ENCODE measurements at places on chromosomes 3 and 15. TPM values are rescaled to one million over a fixed set of nuclear protein-coding genes. Genes with fewer than 3 reads are reported as not detected.

DNA sequence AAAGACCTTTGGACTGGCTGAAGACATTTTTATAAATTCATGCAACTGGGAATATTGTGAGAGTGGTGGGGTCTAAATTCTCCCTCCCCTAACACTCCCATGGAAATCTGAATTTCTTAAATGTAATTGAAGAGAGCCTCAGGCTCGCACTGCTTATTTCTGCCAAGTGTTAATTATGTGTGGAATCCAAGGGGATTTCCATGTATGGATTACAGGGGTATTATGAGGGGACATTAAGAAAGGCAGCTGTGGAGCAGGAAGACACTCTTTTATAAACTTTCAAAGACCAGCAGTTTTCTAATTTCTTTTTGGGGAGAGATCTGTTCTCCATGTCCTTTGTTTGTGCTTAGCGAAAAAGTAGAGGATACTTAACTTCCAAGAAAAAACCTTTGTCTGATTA, 152.1 kb upstream of the TBL1XR1 start:
- no peak for ATAC-seq

DNA sequence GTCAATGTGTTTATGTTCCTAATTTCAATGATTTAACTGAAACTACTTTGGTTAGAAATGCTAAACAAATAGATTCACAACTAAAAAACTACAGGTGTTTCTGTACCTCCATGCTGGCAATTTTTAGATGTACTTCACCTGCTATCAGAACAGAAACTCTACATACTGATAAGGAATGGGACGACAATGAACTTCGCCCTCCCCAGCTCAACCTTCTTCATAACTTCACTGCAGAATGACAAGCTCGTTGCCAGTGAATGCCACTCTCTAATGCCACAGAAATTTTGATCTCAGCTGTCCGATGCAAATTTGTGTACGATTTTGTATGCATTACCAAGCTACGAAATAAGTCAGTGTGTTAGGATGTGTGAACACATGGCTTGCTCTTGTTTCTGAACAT, 133.4 kb downstream of the FOXP1 start:
- ATAC-seq = no peak

The RPUSD2 gene
- 11.6 TPM for total RNA-seq

The CISH gene
- total RNA-seq = 9.3 TPM

The ZDHHC3 gene
- total RNA-seq = 91.2 TPM

The TRIP4 gene
- total RNA-seq = 7.7 TPM

DNA sequence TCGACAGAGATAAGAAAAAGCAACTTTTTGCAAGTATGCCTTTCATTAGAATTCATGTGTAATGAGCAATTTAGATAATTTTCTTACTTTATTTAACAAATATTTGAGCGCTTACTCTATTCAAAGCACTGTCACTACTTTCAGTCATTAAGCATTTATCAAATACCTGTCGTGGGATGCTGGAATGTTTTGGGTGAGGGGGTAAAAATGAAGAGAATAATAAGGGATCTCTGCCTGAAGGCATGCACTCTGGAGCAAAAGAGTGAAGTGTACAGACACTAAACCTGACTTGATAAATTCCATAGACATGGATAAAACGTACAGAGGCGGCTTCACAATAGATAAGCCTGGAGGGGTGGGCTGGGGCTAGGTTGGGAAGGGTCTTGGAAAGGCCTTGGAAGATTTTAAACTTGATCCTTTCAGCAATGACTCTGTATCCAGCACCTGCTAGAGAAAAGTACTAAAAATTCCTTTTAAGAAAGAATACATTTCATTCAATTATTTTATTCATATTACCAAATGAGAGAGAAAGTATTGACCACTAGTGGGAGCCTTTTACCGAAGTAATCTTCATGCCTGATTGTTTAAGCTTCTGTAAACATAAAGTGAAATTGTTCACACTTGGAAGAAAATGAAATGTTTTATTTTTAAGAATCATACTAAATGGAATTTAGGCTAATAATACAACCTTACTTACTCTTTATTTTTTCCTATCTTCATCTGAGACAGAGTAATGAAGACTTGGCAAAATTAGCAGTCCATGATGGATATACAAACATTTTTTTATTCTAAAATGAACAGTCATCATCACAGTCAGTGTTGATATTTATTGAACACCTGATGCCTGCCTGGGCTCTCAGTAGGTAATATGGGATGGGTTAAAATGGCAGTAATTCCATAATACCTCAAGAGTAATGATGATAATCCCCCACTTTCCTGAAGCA, 113.2 kb downstream of the PPP2R3A start:
- no peak for ATAC-seq

DNA sequence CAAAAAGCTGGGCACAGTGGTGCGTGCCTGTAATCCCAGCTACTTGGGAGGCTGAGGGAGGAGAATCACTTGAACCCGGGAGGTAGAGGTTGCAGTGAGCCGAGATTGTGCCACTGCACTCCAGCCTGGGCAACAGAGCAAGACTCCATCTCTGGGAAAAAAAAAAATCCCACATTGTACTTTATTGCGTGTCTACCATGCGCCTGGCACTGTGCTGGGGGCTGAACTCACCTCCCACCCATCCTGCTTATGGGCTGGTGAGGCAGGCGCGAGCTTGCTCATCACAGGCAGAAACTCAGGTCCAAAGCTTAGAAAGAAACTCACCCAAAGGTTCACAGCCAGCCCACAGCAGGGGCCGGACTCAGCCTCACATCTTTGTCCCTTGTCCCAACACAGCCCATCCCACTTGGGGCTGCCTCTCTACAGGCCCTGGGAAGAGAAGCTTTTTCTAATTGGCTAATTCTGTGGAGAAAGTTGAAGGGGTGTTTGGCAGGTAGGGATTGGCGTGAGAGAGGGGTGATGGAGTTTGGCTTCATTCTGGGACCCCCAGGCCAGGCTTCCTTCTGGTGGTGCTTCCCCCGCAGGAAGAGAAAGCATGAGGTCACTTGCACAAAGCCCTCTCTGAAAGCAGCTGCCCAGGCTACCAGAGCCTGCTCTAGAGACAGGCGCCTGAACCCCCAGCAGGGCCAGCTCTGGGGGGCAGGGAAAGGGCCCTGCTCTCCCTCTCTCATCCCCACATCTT, 122.6 kb upstream of the SMAD3 start:
- ATAC-seq = no peak

DNA sequence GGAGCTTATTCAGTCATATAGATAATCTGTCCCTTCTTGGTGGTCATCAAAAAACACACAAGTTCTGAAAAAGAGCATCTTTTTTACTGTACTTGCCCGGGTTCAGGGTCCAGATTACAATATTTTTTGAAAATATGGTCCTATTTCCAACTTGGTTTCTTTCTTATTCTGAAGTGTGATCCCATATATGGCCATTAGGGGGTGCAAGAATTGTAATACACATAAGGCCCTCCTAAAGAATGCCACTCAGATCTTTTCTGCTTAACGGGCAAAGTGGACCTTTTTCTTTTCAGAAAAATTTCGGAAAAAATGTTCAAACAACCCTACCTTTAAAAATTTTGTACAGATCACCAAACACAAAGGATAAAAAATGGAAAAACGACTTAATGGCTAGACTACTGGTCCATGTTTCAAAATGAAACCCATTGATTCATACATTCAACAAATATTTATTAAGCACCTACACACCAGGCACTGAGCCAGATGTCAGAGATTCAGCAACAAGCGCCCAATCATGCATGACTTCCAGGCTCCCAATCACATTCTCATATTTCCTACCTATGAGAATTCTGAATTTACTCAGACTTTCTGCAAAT, 102.0 kb upstream of the MYRIP start:
- ATAC-seq = no peak

The ZPLD1 gene
- total RNA-seq = 0.35 TPM

DNA sequence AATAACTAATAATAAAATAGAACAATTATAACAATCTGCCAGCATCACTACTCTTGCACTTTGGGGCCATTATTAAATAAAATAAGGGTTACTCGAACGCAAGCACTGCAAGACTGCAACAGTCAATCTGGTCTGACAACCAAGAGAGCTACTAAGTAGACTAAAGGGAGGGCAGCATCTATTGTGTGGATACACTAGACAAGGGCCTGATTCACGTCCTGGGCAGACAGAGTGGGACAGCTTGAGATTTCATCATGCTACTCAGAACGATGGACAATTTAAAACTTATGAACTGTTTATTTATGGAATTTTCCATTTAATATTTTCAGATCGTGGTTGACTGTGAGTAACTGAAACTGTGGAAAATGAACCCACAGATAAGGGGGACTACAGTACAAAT, 39.5 kb downstream of the TNIK start:
- ATAC-seq = no peak

GRCh38 chr3:23302271-23302670, 99.1 kb downstream of the UBE2E2 start:
- ATAC-seq = no peak

The PPCDC gene
- 13.5 TPM for total RNA-seq

GRCh38 chr15:31476236-31476810, 149.7 kb downstream of the KLF13 start:
- no peak for ATAC-seq

DNA sequence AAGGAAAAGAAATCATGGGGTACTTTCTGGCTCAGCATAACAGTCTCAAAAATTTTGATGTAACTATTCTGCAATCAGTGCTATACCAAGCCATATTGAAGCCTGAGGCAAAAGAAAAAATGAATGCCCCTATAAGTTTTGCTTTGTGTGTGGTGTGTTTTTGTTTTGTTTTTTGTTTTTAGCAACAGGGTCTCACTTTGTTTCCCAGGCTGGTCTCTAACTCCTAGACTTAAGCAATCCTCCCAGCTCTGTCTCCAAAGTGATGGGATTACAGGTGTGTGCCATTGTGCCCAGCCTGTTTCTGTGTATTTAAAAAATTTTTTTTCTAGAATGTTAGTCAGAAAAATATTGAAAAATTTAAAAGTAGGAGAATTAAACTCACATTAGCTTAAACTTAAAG, 93.2 kb downstream of the ZNF280D start:
- no peak for ATAC-seq

- no peak for ATAC-seq
Measured at GRCh38 chr15:77720655-77721054, 87.9 kb upstream of the LINGO1 start.

GRCh38 chr15:75864213-75865059, 21.2 kb downstream of the UBE2Q2 start:
- ATAC-seq = no peak

DNA sequence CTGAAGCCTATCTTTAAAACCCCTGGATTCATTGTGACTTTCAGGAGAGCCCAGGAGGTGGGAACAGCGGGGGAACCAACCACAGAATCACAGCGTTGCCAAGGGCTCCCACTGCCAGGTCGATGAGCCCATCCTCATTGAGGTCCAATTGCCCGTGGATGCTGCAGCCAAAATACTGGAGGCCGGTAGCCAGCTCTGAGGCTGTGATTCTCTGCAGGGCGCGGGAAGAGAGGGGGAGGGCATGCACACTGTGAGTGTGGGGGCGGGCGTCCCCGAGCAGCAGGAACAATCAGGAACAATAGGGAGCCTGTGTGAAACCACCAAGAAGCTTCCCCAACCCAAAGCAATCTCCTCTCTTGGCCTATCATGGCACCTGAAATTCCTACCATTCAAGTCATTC, 53.4 kb downstream of the FEM1B start:
- no peak for ATAC-seq

DNA sequence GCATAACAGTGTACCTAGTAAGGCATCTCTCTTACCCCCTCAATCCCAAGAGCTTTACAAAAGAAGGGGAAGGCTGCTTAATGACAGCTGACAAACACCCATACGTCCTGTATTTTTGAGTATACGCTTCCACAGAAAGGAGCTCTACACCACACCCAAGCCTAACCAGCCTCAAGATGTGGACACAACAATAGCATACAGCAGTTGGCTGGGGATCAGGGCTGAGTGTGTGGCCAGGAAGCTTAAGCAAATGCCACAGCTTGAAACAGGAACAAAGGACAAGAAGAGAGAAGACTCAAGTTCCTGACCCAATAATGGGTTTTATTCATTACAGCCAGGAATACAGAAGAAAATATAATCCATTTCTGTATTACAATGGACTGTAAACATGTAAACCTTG, 6.9 kb downstream of the HEXA start:
- ATAC-seq = peak; percentile 66

GRCh38 chr3:121552379-121552778, 6.6 kb upstream of the POLQ start:
- ATAC-seq = no peak

The CLSTN2 gene
- total RNA-seq = 8.7 TPM

DNA sequence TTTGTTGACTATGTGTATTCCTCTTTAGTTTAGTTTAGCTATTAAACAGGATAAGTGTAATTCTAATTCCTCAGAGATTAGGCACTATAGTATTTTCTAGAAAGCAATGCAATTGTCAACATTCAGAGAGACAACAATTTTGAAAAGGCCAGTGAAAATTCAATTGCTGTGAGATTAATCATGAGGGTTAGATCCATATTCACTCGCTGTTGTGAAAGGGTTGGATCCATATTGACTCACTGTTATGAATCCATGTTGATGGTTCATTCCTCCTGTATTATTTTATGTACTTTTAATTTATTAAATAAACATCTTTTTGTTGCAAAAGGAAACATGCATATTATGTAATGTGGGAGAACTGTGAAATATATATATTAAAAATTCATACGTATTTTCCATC, 641 bp downstream of the TRAT1 start:
- no peak for ATAC-seq

The CASR gene
- total RNA-seq = 0.04 TPM

The FAM43A gene
- total RNA-seq = 23.7 TPM

DNA sequence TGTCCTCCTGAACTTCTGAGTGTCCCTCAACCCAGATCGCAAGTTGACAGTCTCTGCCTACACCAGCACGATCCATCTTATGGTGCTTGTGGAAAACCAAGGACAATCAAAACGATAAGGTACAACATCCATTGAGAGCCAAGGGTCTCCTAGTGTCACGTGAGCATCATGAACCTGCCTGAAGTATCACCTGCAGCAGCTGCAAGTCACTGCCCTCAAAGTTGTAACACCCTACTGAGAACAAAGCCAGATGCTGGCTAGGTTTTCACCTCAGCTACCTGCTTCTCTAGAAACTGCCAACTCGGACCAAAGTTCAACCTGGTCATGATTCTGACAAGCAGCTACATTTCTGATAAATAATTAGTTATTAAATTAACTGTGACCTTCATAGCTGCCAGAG, 17.5 kb downstream of the C2CD4B start:
- no peak for ATAC-seq

DNA sequence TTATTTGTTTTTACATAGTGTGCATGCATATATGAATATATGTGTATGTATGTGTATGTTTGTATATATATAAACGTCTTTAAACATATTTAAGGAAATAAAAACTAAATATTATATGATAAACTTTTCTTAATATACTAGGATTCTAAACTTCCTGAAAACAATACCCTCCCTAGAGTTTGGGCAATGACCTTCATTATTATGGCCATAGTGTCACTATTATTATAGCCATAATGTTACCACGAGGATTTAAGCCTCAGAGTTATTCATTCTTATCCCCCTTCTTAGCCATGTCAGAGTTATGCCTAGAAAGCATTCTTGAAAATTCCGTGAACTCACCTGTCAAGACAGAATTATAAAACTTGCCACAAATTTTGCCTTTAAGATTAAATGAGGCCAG, 335.5 kb downstream of the ERC2 start:
- no peak for ATAC-seq

DNA sequence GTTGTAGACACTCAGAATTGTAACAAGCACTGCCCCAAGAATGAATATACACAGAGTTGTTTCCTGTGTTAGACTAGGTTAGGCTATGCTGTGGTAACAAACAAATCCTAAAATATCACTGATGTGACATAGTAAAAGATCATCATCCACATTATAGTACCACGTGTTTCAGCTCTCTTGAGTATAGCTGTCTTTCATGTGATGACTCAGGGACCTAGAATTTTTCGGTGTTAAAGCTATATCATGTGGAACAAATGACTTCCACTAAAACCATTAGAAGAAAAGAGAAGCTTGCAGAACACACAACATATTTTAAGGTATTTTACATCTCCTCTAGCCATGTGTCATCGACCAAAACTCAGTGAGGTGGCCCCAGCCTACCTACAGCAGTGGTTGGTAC, 307.9 kb upstream of the RBMS3 start:
- no peak for ATAC-seq

Measured in gastroesophageal sphincter (tissue), 4 donors.